NCI-H226 (cell line): ENCODE measurements at places on chromosomes 1 and 21.

- DNase-seq: no peak
Observed at GRCh38 chr1:237713916-237714315, 176.8 kb downstream of the ZP4 start.

GRCh38 chr1:229642376-229642775 is 16.3 kb downstream of the URB2 start:
- no peak for DNase-seq

GRCh38 chr1:227816750-227817446 is 1.4 kb downstream of the PRSS38 start:
- DNase-seq: no peak

GRCh38 chr1:43041591-43041990 is 82.9 kb upstream of the SLC2A1 start:
- DNase-seq: no peak

DNA sequence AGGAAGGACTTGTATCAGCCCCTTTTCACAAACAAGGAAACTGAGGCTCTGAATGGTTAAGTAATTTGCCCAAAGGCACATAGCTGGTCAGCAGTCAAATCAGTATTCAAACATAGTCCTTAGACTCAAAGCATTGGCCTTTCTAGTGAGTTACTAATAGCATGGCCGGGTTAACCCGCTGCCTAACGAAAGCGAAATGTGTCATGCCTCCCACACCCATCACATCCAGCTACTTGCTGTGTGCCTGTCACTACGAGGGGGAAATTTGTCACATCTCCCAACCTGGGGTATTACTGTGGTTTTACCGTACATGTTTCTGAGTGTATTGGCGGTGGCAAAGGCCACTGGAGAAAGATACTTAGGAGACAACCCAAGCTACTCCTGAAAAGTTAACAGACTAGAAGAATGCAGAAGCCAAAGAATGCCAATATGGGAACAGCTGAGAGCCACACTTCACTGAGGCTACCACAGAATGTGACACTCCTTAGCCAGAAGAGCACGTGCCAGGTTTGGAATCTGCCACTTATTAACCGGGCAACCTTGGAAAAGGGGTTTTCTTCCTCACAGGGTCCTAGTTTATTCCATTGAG is 363.5 kb downstream of the KCNH1 start:
- no peak for DNase-seq

- no peak for DNase-seq
Observed at GRCh38 chr21:38611277-38611676, 113.0 kb upstream of the ERG start.

GRCh38 chr1:75614399-75614756 is 3.5 kb upstream of the SLC44A5 start:
- DNase-seq: no peak

DNA sequence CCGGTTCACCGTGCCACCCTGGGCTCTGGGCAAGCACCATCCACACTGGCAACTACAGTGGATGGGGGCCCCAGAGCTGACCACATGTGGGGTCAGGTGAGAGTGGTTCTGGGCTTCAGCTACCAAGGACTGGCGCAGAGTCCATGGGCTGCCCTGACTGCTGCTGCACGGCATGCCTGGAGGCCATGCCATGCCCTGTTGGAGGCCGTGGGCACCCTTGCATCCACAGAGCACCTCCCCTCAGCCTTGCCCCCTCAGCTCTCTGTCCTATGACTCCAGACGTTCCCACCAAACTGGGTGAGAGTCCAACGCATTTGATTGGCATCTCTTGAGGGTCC is 15.5 kb downstream of the MORN1 start:
- DNase-seq: no peak

GRCh38 chr1:1594602-1595260 is 5.2 kb downstream of the FNDC10 start:
- no peak for DNase-seq

- DNase-seq: peak; percentile 70
Observed at GRCh38 chr1:193676996-193677549, 490.7 kb upstream of the B3GALT2 start.

DNA sequence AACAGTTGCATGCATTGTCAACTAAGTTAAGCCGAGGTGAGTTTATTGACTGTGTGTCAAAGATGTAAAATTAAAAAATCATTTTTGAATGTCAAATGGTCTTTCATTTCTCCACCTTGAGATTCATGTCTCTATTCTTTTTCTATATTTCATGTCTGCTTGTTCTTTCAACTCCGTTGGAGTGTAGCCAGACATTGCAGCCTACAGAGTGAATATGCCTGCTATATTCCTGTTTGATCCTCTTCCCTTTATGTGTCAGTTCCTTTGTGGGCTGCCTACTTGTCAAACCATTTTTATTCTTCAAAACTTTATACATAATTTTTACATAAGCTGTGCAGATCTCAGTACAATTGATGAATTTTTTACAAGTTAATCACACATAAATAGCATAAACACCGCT is 1325.8 kb upstream of the PRMT6 start:
- no peak for DNase-seq

DNA sequence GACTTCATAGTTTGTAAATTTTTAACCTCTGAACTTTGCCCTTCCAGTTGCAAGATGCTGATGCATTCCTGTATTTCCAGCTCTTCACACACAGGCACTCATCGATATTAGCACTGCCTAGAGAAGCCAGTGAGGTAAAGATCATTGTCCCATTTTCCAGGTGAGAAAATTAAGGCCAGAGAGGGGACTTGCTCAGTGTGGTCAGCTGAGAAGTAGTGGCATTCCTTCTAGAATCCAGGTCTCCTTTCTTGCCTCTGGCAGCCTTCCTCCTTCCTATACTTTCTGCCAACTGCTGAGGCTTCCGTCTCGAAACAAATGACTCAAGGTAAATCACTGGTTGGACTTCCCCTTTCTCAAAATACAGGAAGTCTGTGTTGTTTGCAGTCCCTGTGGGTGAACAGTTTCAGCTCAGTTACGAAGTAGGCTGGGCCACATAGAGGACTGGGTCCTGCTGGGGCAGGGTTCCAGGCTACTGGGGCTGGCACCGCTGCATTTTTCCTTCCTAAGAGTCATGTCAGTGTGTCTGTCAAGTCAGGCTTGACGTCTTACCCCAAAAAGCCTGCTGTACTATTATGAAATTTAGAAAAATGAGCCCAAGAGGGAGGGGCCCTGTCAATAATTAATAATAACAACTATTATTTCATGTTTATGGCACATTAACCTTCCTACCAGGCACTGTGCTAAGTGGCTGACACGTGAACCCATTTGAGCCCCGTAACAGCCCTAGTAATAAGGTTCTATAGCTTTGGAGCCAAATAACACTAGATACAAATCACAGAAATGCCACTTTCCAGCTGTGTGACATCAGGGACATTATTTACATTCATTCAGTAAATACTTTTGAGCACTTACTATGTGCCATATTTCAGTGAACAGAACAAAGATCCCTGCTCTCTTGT is 16.6 kb upstream of the RNF19B start:
- DNase-seq: peak; percentile 88

DNA sequence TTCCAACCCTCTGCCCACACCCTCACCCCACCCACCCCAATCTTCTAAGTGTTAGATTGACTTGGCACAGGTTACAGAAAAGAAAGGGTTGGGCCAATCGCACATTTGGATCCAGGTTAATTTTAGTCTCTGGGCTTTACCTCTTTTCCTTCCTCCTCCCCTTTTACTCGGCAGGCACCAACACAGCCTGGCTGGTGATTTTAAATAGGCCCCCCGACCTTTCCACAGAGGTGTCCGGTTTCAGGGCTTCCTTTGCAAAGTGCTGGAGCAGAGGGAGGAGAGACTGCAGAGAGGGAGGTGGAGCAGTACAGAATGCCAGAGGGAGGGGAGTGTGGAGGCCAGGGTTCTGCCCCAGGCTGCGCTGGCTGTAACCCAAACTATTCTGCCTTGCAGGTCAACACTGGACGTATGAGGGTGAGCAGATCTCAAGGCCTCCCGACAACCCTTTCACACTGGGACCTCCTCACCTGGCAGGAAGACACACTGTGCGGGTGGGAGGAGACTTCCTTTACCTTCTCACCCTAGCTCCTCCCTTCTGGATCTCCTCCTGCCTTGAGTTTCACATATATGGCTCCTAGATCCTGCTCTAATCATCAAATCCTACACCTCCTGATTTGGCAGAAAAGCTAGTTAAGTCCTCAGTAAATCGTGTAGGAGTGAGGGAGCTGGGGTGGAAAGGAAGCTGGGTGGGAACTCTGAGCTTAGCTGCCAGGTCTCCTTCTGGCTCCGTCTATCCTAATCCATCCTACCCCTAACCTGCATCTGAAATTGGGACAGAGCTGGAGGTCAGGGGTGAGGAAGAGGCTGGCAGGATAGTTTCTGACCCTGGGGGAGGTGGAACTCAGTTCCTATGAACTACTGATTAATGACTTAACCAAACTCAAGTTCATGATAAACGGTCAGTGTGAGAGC is 2.4 kb downstream of the CA14 start:
- peak; percentile 70 for DNase-seq

DNA sequence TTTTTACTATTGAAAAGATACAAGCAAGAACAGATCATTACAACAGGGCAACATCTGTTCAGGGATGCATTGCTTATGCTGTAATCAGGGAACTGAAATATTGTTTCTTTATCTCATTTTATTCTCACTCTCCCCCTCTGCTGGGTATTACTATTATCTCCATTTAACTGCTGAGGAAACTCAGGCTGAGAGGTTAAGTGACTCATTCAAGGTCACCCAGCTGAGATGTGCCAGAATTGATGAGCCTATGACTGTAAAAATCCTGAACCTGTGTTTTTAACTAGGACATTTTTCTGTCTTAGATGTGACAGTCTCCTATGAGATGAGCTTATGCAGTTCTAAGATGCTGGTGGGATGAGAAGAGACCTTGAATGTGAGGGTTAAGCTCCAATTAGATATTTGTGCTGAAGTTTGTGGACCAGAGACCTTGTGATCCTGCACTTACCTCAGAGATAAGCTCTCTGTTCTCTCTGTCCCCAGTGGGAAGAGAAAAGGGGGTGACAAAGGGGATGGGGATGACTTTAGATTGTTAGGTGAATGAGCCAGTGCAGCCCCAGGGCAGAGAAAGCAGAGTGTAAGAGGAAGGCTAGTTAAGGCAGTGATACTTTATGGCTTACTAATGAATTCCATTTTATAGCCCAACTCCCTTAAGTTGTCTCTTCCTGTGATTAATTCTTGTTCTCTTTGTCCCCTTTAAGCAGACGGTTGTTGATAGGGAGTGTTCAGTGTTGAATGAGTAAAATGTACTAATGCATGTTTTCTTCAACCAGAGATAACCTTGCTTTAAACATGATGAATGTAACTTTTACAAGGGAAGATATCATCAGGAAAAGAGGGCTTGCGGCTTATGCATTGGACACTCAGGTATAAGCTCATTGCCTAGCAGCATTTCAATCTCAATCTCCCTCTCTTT is 111.4 kb downstream of the HLX start:
- peak; percentile 23 for DNase-seq

- no peak for DNase-seq
Observed at GRCh38 chr1:69985376-69985775, 220.0 kb downstream of the LRRC40 start.

DNA sequence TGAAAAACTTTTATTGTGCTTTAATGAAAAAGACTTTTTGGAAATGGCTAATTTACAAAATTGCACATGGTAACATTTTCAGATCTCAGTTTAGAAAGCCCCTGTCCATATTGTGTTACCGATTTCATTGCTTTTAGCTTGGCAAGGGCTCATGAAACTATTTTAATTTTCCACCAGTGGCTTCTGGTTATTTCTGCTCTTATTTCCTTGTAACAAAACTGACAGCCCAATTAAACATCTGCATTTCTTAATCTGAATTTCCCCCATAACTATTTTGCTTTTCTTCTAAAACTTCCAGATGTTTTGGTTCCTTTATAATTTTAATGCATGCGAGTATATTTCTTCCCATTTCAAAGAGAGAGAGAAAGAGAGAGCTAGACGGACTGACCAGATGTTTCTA is 264.8 kb downstream of the PTPRC start:
- no peak for DNase-seq

GRCh38 chr1:156258859-156259258 is 11.0 kb upstream of the PAQR6 start:
- DNase-seq: no peak

- no peak for DNase-seq
Observed at GRCh38 chr1:172431721-172432192, 11.3 kb downstream of the C1orf105 start.

- DNase-seq: no peak
Observed at GRCh38 chr1:226064816-226065248, 2.3 kb downstream of the H3-3A start.

DNA sequence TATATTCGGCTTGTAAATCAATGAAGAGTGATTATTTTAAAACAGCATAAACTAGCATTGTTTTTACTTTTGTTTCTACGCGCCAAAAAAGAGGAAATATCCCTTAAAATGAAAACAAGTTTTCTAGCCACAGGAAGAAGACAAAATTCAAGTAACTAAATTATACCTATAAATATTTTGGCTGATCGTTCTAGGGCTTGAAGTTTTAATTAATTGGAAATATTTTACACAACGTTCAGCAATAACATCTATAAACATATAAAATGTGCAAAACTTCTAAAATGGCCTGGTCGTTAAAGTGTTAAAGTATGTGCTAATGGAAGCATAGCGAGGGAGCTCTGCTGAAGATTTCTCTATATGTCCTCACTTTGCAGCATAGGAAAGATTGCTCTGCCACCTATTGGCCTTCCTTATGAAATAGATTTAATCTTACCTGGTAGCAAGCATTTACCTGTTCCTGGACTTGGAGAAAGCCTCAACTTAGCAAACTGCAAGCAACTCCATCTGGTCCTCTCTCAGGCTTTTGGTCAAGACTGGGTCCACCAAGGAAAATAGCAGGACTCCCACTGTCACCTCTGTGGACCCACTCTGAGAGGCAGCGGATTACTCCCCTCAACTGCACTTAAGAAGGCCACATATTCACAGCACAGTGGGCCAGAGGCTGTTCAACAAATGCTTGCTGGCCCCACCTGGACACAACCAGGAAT is 351.3 kb upstream of the RUNX1 start:
- DNase-seq: peak; percentile 51

- no peak for DNase-seq
Observed at GRCh38 chr1:26003262-26003661, 5.4 kb upstream of the PAFAH2 start.

- DNase-seq: peak; percentile 1
Observed at GRCh38 chr1:215636258-215636965, 69.3 kb downstream of the KCTD3 start.

- DNase-seq: no peak
Observed at GRCh38 chr1:39650431-39650830, 11.0 kb upstream of the HEYL start.

GRCh38 chr1:47622776-47623556 is 185.1 kb downstream of the FOXD2 start:
- DNase-seq: no peak

DNA sequence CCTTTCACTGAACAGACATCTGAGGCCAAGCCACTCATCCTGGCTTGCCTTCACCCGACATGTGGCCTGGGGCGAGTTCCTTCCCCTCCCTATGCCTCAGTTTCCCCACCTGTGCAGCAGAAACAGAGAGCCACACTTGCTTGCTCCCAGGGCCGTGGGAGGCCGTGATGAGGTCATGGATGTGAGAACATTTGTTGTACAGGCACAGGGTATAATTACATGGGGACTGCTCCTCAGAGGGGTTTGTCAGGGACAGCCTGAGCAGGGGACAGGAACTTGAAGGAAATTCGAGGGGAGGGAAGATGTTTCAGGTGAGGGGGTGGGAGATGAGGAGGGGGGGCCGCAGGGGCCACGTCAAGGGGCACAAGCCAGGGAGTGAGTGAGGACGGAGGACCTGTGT is 56.1 kb downstream of the ALPL start:
- no peak for DNase-seq

- no peak for DNase-seq
Observed at GRCh38 chr1:208225954-208226937, 17.9 kb downstream of the PLXNA2 start.
